ENCODE measurements at places on chromosomes 2 and 18. TPM values are rescaled to one million over a fixed set of nuclear protein-coding genes. Genes with fewer than 3 reads are reported as not detected.

GRCh38 chr2:134319596-134320254, 65.9 kb downstream of the MGAT5 start:
- DNase-seq, result no peak

DNA sequence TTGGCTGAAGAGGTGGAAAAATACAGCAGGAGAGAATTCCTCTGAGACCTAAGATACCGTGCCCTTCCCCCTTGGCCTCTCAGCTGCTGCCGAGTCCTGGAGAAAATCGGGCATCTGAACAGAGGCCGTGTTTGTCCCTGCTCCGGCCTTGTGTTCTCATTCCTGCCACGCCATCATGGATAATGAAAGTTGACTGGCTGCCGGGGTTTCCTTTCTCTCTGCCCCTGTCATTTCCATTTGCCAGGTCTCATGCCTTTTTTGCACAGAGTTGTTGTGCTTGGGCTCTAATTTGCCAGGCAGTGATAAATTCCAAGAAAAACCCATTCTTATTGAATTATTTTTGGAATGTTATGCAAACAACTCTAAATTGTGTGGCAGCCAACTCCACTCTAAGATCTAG, 496.9 kb upstream of the TNP1 start:
- no peak for DNase-seq

GRCh38 chr2:5749347-5749746, 57.2 kb downstream of the SOX11 start:
- DNase-seq, result no peak

DNA sequence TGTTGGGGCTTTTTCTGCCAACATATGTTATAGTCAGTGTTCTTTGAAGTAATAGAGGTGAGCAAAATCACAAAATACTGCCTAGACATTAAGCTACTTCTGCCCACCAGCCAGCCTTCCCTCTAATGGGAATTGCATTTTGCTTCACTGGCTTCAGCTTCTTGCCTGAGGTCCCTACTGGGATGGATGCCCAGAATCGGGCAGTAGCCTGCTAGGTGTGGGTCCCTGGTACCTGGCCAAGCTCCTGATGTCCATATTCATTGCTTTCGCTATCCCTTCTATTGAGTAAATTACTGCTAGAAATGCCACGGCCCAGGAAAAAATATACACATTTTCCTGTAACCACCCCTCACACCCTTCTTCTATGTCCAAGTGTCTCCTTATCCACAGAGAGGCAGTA, 27.0 kb downstream of the CRYGD start:
- no peak for DNase-seq

- no peak for DNase-seq
These were observed 237.1 kb downstream of the TTC32 start for GRCh38 chr2:19664646-19665045.

- DNase-seq, result no peak
These were observed 8.6 kb downstream of the LYPD6B start for GRCh38 chr2:149047118-149047517.

- DNase-seq, result no peak
These were observed 117.0 kb downstream of the FTCDNL1 start for GRCh38 chr2:199734011-199734410.

- DNase-seq, result no peak
These were observed 71.7 kb upstream of the CDCA7 start for GRCh38 chr2:173282795-173283545.

GRCh38 chr2:186308347-186308746, 177.7 kb upstream of the ZC3H15 start:
- no peak for DNase-seq

The NEUROD1 gene
- total RNA-seq, result not detected

The TMEM182 gene
- total RNA-seq, result 4.4 TPM

The FOSL2 gene
- total RNA-seq, result 40.9 TPM

The TXNL1 gene
- total RNA-seq, result 54.4 TPM

The ICOS gene
- 32.6 TPM for total RNA-seq

Measured in activated CD8-positive, alpha-beta T cell treated with anti-CD3 and anti-CD28 coated beads, Interleukin-2, amount 10 ng/mL, durations not matched to agents 7 days and 5 days (primary cell).